ENCODE measurements at places on chromosomes 2 and 18. TPM values are rescaled to one million over a fixed set of nuclear protein-coding genes. Genes with fewer than 3 reads are reported as not detected.

STPG4 gene
- 0.36 TPM for total RNA-seq

ADD2 gene
- 47.0 TPM for total RNA-seq

PROC gene
- 1.3 TPM for total RNA-seq

KCNS3 gene
- 1.2 TPM for total RNA-seq

XIRP2 gene
- 0.35 TPM for total RNA-seq

ACOXL gene
- 0.63 TPM for total RNA-seq

XDH gene
- total RNA-seq = 1.3 TPM

- no peak for ATAC-seq
Measured at GRCh38 chr2:4354678-4355077, 651.3 kb downstream of the DCDC2C start.

- ATAC-seq = no peak
Measured at GRCh38 chr2:48194641-48195040, 288.3 kb upstream of the FBXO11 start.

DNA sequence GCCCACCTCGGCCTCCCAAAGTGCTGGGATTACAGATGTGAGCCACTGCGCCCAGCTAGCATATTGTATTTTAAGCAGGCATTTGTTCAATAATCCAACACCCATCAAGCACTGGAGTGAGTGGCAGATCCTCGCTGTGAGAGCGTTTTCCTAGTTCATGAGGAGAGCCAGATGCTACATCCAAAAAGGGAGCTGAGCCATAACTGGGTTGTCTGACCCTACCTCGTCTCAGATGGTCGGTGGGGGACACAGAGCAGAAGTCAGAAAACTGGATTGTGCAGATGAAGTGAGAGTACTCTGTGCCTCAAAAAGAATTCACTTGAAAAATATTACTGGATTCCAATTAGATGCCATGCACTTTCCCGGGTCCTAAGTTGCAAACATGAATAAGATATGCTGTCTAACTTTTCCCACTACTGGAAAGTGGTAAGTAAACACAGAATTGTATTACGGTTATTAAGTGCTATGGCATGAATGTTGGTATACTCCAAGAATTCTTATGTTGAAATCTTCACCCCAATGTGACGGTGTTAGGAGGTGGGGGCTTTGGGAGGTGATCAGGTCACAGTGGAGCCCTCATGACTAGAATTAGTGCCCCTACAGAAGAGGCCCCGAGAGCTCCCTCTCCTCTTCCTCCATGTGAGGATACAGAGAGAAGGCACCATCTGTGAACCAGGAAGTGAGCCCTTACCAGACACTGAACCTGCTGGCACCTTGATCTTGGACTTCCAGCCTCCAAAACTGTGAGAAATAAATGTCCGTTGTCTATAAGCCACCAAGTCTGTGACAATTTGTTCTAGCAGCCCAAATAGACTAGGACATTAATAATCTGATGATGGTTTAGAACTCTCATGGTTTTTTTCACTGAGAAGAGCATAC lies 21.5 kb downstream of the SOWAHC start:
- ATAC-seq = no peak

- no peak for ATAC-seq
Measured at GRCh38 chr2:205337274-205337673, 345.0 kb upstream of the NRP2 start.

- ATAC-seq = no peak
Measured at GRCh38 chr18:60543646-60544045, 171.1 kb upstream of the MC4R start.

- ATAC-seq = no peak
Measured at GRCh38 chr18:47826157-47827074, 104.0 kb downstream of the SMAD2 start.

DNA sequence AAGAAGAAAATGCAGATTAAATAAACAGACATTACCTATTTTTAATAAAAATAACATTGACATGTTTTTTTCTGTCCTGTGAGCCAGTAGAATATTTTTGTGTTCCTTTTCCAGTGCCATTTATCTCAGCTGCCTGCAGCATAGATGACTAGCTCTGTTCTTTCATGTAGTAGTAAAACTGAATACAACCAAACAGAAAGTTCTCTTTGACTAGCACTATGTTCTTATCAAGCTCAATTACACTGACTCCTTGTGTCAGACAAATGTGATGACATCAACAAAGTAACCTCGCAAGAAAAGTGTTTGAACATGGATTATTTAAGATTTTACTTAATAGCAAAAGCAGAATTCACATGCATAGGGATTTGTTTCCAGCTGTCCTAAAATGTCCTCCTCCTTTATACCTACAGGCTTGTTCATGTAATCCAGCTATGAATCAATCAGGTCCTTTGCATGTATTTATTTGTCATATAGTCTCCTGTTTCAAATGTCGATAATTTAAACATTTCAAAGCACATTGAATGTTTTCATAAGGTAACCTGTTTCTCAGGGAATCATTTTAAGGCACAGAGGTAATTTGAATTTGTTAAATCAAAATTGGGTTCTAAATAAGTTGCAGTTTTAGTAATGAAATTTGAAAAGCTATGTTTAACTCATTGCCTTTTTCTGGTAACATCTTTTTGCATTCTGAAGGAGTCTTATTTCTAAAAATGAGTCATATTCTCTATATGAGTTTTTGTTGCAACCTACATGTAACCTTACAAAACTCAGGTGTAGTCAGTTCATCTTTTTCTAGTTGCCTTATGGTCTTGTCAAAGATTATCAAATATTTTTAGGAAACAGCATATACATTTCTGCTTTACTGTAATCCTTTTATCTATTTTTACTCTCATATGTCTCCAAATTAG lies 215.3 kb upstream of the GULP1 start:
- ATAC-seq = no peak

DNA sequence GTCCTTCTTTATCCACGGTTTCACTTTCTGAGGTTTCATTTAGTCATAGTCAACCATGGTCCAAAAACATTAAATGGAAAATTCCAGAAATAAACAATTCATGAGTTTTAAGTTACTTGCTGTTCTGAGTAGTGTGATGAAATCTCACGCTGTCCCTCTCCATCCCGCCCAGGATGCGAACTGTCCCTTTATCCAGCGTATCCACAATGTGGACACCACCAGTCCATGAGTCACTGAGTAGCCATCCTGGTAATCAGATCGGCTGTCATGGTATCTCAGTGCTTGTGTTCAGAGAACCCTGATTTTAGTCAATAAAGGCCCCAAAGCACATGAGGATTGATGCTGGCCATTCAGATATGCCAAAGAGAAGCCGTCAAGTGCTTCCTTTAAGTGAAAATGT lies 3.7 kb downstream of the SP140L start:
- no peak for ATAC-seq

DNA sequence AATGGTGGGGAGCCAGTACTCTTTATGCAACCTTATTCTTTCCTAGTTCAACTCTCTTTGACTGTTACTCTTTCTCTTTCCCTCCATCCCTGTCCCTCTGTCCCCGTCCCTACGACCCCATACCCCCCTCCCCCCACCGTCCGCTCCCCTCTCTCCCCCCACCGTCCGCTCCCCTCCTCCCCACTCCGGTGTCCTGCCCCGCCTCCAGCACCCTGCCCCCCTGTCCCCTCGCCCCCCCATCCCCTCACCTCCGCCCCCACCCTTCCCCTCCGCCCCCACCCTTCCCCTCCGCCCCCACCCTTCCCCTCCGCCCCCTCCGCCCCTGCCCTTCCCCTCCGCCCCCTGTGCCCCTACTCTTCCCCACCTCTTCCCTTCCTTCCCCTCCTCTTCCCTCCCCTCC lies 128.4 kb downstream of the LPIN1 start:
- ATAC-seq = no peak

GRCh38 chr2:30975156-30975555 lies 163.1 kb downstream of the GALNT14 start:
- ATAC-seq = no peak

DNA sequence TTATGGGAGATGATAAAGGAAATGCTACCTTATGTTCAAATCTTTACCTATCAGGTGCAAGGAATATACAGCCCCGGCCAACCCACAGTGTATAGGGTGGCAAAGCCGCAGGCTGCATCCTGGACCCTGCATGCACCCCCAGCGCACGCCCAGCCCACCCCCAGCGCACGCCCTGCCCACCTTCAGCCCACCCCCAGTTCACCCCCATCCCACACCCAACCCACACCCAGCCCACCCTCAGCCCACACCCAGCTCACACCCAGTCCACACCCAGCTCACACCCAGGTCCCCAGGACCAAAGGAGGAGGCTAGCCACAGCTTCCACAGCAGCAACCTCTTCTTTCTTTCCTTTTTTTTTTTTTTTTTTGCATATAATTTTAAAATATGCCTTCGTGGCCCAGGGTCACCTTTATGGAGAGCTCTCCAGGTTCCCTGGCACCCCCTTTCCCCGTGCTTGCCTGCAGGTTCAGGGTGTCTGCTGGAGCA lies 120.9 kb downstream of the PTGR3 start:
- no peak for ATAC-seq

DNA sequence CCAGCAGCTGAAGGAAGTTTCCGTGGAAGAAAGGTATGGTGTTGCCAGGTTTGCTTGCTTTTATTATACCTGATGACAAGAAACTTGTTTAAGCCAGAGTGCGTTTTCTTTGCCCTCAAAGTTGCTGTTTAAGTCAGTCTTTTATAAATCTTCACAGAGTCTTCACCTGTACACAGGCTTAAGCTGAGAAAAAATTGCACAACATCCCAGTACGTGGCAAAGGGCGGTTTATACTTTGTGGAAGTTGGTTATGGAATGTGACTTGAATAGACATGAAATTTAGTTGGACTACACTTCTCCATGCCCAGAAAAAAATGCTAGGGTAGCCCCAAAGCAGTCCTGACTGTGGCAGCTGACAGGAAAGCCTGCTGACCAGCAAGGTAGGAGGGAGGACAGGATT lies 121.5 kb downstream of the RTN4 start:
- no peak for ATAC-seq

DNA sequence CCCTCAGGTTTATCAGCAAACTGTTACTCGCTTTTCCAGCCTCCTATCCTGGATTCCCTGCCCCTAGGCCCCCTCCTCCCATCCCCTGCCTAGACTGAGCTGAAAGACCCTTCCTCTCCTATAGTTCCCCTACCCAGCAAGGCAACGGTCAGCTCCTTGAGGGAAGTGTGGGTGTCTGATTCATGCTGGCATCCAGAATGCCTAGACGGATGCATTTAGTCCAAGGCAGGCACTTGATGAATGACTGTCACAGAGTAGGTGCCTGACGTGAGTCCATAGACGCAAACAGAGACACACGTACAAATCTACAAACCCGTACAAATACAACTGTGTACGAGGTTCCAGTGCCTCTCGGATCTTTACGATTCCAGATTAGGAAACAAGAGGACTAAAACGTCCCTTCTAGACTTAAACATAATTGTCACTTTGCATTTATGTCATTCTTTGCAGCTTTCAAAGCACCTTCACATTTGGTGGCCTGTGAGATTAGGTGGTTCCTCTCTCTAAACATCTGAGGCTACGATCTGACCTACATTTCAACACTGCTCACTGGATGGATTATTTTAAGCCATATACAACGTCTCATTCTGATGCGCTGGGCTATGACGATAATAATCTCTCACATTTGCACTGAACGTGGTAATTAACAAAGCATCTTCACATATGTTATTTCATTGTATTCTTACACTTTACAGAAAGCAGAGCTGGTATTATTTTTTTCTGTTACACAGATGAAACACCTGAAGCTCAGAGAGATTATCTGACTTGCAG lies 36.7 kb downstream of the DNMT3A start:
- ATAC-seq = no peak

DNA sequence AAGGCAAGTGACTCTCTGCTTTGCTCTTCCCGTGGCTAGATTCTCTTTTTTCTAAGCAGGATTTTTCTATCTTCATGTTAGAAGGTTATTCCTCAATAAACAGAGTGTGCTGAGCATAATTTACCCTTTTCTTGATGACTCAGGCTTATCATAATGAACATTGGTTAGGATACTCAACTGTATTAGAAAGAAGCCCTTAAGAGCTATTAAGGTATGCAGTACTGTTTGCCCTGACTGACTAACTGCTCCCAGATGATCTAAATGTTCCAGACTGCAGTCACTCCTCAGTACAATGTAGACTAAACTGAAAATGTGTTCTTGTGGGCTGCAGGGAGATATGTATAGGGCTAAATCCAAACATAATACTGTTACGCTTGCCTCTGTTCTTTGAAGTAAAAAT lies 687.8 kb downstream of the NUP35 start:
- no peak for ATAC-seq

GRCh38 chr2:74922592-74923227 lies 35.7 kb upstream of the POLE4 start:
- no peak for ATAC-seq

DNA sequence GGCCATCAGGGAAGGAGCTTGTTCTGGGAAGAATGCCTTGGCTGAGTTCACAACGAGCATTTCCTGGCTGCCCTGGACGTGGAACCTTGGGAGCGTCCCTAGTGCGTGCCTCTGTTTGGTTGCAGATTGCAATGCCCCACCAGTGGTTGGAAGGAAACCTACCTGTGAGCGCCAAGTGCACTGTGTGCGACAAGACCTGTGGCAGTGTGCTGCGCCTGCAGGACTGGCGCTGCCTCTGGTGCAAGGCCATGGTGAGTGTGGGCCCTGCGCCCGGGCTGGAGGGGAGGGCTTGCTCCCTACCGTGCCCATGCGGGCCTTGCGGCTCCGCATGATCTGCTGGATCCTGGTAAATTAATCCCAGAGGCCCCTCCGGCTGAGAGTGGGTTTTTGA lies 81.9 kb downstream of the DGKD start:
- ATAC-seq = no peak

Data from motor neuron (in vitro differentiated cells).